ENCODE measurements at places on chromosomes 4 and X. TPM values are rescaled to one million over a fixed set of nuclear protein-coding genes. Genes with fewer than 3 reads are reported as not detected.

GRCh38 chrX:9301836-9302235 is 163.0 kb upstream of the TBL1X start:
- no peak for DNase-seq
- H3K4me1 ChIP-seq = no peaks in the 10 kb centered on the region
- no peaks in the 10 kb centered on the region for H3K27me3 ChIP-seq
- H3K36me3 ChIP-seq = no peaks in the 10 kb centered on the region
- no peak overlapping the region for H3K4me3 ChIP-seq

DNA sequence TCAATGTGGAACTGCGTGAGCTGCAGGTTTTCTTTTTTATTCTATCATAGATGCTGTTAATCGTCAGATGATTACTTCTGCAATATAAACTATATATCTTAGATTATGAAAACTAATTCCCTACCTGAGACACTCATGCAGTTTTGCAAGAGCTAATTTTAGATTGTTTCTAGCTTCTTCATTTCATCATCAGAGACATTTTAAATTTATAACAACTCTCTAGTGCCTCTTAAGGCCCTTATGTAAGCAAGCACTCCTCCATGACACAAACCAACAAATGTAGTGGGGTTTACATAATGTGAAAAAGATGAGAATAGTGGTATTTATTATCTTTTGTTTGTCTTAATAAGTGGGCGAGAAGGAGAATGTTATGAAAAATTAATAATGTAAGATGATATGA is 170.2 kb upstream of the ETNPPL start:
- H3K36me3 ChIP-seq = no peaks in the 10 kb centered on the region
- DNase-seq = no peak
- H3K27ac ChIP-seq = no peak overlapping the region
- H3K27me3 ChIP-seq = no peaks in the 10 kb centered on the region

DNA sequence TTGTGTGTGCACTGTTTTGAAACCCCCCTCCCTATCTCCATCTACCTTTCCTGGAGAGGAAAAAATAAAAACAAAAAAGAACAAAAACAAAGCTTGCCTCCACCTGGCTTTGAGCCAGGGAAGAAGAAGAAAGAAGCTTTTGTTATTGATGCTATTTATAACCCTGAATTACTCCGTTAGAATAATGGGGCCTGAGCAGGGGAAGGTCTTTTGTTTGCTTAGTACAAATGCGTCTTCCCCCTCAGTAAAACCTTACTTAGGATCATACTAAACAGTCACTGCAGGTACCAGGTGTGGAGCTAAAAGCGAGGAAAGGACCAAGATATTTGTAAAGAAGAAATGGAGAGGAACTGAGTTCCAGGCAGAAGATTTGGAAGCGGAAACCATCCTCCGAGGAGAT is 352.1 kb downstream of the KCNIP4 start:
- no peak for DNase-seq
- H3K27ac ChIP-seq = no peak overlapping the region
- H3K36me3 ChIP-seq = no peaks in the 10 kb centered on the region
- H3K4me1 ChIP-seq = no peaks in the 10 kb centered on the region
- no peak overlapping the region for H3K4me3 ChIP-seq
- no peaks in the 10 kb centered on the region for H3K27me3 ChIP-seq

- no peak overlapping the region for H3K27ac ChIP-seq
- H3K27me3 ChIP-seq = no peaks in the 10 kb centered on the region
- no peak overlapping the region for H3K4me3 ChIP-seq
- H3K4me1 ChIP-seq = no peaks in the 10 kb centered on the region
These were observed 211.6 kb upstream of the TAPT1 start for GRCh38 chr4:16437836-16438235.

LRAT gene
- total RNA-seq = 1.7 TPM

GJB1 gene
- total RNA-seq = not detected

All from A673 (cell line).